IMR-90 (cell line): ENCODE measurements at places on chromosomes 7 and 10. TPM values are rescaled to one million over a fixed set of nuclear protein-coding genes. Genes with fewer than 3 reads are reported as not detected.

DNA sequence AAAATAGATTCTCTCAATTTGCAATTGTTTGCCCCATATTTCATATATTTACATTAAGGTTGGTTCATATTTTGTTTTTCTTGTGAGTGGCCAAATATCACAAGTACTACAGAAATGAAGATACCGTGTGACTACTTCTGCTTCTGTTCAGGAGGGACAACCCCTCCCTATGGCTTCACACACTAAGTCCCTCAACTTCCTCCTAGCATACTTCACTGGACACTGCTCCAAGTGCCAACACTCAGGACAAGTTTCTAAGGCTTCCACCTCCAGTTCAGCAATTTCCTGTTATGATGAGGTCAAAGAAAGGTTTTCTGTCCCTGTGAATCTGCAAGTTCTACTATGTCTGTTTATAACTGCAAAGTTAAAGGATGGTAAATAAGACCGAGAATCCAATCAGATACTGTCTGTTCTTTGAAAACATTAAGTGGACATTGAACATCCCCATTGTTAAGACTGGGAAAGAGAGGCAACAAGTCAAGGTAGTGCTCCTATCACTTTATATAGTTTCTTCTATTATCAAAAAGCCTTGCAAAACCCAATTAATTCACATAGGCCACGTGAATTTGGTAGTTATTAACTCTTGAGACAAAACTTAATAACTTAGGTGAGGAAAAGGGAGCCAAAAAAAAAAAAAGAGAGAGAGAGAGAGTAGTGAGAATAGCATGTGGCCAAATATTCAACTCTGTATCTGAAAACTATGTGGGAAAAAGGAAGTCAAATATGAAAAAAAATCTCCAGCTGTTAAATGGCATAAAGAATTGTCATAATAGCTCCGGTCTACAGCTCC, 81.3 kb upstream of the DKK1 start:
- no peak for DNase-seq

DNA sequence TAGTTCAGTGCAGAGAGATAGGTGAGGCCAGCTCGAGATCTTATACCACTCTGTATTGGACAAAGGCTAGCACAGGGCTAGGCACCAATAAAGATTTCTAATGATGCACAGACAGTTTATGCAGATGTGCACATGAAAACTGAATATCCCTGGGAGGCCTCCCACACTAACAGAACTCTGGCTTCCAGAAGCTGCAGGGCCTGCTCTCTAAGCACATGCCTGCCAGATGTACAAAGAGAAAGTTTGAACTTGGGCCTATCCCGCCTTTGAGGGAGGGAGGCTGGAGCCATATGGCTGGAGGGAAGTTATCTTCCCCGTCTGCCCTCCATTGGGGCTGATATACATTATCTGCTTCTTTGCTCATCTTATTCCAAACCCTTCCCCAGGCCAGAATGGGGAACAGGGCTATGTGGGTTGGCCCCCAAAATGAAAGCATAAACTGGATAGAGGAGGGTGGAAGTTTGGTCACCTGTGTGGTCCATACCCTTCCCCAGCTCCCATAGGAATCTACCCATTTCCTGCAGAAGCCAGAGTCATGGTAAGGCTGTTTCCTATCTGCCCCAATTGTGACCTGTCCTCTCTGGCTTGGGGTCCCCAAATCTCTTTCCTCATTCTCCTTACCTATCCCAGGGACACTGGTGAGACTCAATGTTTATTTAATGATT, 3.8 kb downstream of the KAZALD1 start:
- DNase-seq: peak; percentile 68

DNA sequence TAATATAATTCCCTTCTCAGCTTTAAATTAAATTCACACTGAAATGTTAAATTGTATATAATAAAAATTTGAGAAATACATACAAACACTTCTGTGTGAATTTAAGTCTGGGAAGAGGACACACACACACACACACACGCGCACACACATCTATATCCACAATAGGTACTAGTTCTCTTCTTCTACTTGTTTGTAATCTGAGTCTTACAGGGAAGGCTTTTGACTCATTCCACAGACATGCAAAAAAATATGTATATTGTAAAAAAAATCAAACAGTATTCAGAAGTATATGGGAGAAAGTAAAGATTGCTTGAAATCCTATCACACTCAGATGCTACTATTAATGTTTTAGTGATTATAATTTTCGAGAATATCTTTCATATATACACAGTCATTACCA, 276.2 kb downstream of the MDFIC start:
- DNase-seq: peak; percentile 74

DNA sequence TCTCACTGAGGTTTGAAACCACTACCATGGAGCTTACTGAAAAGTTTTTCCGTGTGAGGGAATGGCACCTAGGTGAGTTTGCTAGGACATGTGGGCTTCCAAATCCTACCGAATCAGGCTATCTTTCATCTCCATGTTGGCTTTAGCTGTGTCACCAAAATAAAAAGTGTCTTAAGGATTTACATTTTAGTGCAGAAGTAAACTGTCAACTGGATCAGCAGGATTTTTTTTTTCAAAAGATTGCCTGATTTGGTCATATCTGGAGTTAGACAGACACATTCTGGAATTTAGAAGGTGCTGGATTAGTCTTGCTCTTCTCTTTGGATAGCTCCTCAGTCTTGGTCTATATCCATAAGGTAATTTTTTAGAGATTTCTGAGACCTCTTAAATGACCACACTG, 5.5 kb downstream of the ARID5B start:
- no peak for DNase-seq

GRCh38 chr10:111435871-111436270, 359.0 kb downstream of the ADRA2A start:
- DNase-seq: no peak

DNA sequence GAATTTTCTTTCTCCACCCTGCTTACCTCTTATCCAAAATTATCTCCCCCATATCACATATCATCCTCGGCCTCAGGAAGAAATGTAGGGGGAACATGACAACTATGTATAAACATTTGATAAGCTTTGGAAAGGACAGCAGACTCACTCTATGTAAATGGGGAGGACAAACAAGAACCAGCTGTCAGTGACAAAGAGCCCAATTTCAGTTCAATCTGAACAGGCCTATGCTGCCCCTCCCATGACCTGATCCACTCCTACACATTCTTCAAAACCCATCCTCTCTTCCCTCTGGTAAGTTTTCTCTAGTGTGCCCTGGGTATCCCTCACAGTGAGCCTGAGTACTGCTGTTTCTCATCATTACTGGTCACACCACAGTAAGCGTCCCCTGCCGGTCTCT, 20.8 kb downstream of the FZD9 start:
- peak; percentile 38 for DNase-seq

- DNase-seq: no peak
Observed at GRCh38 chr7:47180516-47180826, 401.4 kb downstream of the TNS3 start.

- DNase-seq: peak; percentile 1
Observed at GRCh38 chr10:4943821-4944220, 19.4 kb upstream of the AKR1C1 start.

DNA sequence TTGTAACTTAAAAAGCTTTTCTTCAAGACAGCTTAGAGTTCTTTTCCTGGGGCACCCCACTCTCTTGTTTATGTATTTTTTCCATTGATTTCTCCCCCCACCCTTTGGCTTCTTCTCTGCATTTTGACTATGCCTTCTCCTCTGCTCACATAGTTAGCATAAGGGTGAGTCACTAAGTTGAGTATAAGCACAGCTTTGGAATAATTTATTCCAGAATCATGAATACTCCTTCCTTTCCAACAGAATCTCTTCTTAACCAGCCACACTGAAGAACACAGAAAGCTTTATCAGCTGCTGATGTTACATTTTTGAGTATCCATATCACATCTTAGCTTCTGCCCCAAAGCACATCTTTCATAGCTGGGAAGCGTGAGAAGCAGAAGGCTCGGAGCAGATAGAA, 449.5 kb upstream of the MKI67 start:
- no peak for DNase-seq

- DNase-seq: peak; percentile 97
Observed at GRCh38 chr7:46003896-46004875, 83.1 kb upstream of the IGFBP3 start.

Gene CPA2
- not detected in 2 replicates for total RNA-seq
